ENCODE measurements at places on chromosomes 1 and 21.

DNA sequence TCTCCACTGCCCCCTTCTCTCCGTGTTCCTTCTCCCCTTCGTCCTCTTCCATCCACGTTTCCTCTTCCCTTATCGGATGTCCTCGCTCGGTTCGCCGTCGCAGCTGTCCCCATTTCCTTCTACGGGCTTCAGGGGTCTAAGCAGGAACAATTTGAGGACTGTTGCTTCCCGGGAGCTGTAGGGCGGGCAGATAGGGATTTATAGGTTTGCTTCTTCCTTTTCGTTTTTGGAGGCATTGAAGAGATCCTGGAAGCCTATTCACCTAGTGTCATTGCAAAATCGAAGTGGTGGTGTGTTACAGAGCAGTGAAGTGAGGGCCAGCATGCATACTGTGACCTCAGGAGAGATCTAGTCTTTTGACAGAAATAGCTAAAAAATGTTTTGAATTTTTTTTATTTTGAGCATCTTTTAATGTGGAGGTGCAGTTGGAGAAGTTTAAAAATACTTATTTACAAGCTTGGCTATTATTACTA is 897 bp downstream of the ZYG11B start:
- DNase-seq = no peak

DNA sequence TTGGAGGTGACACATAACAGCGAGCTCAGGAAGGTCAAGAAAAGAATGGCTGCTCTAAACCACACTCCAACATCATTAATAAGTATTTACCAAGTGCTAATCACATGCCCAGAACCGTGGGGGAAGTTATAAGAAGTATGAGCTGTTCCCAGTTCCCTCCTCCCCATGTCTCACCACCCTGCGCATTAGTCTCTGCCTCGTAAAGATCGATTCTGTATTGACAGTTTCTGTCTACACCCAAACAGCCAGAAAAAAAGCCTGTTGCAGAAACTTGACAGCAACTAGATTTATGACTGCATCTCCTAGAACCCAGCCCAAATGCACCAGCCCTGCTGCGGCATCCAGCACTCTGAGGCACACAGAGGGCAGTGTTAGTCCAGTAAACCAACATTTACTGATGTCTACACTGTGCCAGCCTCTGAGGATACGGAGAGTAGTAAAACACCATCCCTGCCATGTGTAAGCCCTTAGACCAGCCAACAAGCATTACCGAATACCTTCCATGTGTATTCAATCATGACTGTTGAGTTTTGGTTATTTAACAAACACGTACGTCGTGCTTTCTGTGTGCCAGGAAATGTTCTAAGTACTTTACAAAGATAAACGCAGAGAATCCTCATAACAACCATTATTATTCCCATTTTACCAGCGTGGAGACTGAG is 63.6 kb upstream of the ZBTB40 start:
- no peak for DNase-seq

DNA sequence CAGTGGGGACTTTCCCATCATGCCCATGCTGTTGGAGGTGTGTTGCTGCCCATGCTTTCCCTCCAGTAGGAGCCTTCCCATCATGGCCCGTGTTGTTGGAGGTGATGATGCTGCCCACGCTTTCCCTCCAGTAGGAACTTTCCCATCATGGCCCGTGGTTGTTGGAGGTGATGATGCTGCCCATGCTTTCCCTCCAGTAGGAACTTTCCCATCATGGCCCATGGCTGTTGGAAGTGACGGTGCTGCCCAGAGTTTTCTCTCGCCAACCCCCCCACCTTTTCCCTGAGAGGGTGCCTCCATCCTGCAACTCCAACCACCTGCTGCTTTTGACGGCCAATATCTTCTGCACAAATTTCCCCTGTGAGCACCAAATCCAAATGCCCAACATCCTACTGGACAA is 205.7 kb downstream of the TOMM20 start:
- no peak for DNase-seq

DNA sequence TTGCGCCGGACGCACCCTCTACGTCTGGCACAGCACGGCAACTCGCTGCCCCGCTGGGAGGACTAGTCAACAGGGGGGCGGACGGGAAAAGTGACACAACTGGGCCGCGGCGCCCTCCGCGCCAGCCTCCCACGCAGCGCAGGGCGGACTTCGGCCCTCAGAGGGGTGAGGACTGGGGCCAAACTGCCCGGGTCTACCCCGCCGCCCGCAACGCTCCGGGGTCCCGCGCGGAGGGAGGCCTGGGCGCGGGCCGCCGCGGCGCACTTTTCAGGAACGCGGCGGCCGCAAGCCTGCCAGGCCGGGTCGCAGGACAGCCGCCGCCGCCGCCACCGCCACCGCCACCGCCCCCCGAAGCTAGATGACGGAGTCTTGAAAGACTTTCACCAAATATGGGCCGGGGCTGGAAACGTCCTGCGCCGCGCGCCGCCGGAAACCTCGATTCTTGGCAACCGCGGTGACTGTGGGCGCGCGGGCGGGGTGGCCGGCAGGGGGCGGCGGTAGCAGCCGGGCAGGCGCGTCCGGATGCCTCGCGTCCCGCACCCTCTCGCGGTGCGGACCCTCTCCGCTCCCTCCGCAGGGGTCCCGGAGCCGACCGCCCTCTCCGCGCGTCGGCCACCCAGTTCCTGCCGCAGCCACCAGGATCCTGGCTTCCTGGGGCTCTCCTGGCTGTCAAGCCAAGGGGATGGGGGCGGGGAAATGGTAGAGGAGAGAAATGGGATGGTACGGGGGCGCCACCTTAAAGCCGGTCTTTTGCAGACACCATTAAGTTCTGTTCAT is 3.7 kb upstream of the CCN1 start:
- peak; percentile 50 for DNase-seq

DNA sequence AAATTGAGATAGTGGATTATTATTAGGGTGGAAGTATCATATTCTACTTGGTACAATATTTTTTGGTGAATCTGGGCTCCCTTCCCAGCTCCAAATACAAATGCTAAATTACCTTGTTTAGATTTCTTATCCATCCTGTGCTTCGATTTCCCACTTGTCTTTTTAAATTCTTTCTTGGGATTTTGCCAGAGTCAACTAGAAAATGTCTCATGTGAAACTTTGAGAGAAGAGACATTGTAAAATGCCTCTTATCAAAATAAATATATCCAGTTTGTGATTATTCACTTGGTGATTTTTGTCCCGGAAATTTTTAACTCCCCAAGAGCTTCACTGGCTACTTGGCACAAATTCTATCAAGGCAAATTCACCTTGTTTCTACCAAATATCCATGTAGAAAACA is 202.0 kb downstream of the FMN2 start:
- DNase-seq = no peak

GRCh38 chr1:41712081-41712480 is 206.6 kb downstream of the HIVEP3 start:
- no peak for DNase-seq

DNA sequence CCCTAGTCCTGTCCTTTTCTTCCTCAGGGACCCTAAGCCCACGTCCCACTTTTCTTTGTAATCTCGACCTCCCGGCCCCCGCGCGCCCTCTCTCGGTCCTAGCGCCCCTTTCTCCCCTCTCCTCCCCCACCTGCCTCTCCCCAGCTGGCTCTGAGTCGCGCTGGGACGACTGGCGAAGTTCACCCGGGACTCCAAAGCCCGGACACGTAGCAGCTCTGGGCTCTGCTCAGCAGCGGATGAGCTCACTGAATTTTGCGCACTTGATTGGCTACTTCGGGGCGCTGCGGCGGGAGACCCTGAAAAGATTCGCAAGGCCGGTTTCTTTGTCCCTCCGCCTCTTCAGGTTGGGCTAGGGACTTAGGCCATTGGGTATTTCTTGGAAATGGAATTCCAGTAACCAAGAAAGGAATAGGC is 16.3 kb upstream of the ACKR1 start:
- DNase-seq = no peak

Measured in stimulated activated CD4-positive, alpha-beta T cell treated with anti-CD3 and anti-CD28 coated beads, Interleukin-4, amount 100 ng/mL, for 48 hours (primary cell).